Urothelium cell line (cell line): ENCODE measurements at places on chromosomes 11 and 22.
A peak's percentile ranks its signal among the peaks of the same experiment; 100 is the strongest.

- DNase-seq: no peak
Measured at GRCh38 chr11:8251616-8252295, 11.9 kb downstream of the LMO1 start.

GRCh38 chr11:122709039-122709760 is 53.7 kb downstream of the UBASH3B start:
- no peak for DNase-seq

DNA sequence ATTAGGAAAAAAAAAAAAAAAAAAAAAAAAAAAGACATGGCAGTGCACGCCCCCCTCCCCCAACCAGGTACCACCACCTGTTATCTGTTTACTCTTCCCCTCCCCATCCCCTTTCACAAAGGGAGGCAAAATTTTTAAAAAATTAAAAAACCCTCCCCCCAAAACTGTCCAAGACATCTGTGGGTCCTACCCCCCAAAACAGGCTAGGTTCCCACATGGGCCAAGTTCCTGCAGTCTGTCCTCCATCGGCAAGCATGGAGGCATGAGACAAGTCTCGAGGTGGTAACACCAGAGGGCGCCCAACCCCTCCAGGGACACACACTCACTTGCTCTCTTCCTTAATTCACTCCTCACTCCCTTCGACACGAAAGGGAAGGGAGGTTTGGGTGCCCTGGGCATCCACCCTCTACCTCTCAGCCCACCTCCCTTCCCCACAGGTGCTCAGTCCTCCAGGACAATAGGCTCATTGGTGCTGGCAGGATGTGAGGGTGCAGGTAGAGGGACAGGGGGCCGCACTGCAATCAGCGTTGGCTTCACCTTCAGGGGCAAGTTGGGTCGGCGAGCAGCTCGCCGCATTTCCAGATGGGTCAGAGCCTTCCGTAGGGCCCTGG is 2.2 kb upstream of the TUT1 start:
- DNase-seq: peak; percentile 54

DNA sequence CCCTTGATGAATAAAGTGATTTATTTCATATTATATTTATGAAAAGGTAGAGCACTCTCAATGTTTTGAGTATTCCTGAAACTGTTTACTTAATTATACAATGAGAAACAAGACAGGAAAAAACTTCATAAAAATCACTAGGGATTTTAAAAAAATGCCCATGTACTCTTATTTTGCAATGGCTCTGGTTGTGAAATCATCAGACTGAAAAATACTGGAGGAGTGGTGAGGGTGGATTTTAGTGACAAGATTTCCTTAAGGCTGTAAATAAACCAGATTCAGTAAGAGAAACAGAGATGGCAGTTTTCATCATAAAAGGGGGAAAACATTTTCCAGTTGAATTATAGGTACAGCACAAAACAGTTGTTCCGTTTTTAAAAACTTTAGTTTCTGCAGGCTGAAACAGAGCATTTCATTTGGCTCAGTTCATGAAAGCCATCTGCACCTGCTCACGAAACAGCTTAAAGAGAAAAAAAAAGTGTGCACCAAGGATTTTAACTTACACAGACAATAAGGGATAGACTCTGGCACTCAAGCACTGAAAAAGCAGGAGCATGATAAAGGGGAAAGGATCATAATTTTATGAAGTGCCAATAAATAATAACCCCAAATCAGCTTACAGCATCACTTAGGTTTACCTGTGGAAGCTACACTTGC is 100.7 kb downstream of the MAML2 start:
- no peak for DNase-seq

DNA sequence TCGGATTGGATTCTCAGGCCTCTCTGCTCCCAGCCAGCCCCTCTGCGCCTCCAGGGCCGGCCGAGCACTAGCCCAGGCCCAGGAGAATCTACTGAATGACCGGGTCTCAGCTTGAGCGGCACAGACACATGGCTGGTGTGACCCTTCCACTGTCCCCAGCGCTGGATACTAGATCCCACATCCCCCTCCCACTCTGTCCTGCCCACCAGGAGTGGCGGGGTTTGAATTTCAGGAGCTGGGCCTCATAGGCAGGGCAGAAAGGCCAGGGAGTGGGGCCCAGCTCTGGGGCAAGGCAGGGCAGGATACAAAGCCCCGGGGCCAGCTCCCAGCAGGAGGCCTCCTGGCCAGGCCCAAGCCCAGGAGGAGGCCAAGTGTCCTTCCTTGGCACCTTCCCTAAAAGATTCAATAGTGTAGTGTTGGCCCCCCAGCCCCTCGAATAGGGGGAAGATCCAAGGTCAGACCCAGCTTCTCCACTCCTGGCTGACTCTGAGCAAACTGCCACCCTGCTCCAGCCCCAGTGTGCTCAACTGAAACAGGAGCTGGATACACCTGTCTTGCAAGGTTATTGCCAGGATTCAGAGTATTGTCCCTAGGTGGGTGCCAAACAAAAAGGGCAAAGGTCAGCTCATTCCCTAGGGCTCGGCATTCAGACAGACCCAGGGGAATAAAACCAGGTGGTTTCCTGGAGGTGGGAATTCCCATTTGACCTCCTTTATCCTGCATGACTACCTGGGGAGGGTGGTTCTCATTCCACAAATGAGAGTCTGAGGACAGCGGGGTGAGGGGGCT is 22.5 kb upstream of the TCF20 start:
- DNase-seq: no peak

DNA sequence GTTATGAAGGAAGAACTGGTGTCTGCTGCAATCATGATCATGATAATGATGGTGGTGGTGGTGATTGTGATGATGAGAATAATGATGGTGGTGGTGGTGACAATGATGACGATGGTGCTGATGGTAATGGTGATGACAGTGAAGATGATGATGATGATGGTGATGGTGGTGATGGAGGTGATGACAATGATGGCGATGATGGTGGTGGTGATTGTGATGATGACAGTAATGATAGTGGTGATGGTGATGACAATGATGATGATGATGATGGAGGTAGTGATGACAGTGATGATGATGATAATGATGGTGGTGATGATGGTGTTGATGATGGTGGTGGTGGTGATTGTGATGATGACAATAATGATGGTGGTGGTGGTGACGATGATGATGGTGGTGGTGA is 52.8 kb upstream of the ANO1 start:
- no peak for DNase-seq

GRCh38 chr11:295351-296170 is 3.8 kb downstream of the IFITM5 start:
- no peak for DNase-seq

GRCh38 chr22:23070418-23071229 is at the start of gene GNAZ:
TSS of gene GNAZ (plus strand) at chr22:23070519. CDS start at chr22:23095696, 25,177 bp downstream.
- peak; percentile 76 for DNase-seq

DNA sequence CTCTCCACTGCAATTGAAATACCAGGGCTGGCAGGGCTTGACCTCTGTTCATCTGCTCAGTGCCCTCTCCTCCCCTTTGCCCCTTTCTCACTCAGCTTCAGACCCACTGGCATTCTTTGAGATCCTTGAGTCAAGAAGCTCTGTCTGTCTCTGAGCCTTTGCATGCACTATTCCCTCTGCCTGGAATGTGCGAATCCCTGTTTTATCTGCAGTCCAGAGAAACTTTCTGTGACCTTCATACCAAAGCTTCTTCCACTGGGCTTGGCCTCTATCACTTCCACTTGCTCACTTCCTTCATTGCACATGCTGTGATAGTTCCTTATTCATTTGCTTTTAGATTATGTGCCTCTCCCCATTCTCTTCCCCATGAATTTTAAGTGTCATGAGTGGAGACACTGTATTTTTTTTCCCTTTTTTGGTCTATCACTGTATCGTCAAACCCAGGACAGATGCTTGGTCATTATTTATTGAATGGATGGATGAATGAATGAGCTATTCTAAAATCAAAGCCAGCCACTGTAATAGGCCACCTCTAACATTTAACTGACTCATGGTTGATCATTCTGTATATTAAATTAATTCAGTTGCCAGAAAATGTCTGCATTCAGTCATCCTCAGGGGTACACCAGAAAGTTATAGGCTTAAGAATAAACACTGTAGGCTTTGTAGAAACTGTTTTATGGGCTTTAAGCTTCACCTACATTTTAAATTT is 88.7 kb upstream of the TIMP3 start:
- DNase-seq: no peak

GRCh38 chr22:48348855-48349254 is 1478.8 kb downstream of the BRD1 start:
- DNase-seq: no peak

DNA sequence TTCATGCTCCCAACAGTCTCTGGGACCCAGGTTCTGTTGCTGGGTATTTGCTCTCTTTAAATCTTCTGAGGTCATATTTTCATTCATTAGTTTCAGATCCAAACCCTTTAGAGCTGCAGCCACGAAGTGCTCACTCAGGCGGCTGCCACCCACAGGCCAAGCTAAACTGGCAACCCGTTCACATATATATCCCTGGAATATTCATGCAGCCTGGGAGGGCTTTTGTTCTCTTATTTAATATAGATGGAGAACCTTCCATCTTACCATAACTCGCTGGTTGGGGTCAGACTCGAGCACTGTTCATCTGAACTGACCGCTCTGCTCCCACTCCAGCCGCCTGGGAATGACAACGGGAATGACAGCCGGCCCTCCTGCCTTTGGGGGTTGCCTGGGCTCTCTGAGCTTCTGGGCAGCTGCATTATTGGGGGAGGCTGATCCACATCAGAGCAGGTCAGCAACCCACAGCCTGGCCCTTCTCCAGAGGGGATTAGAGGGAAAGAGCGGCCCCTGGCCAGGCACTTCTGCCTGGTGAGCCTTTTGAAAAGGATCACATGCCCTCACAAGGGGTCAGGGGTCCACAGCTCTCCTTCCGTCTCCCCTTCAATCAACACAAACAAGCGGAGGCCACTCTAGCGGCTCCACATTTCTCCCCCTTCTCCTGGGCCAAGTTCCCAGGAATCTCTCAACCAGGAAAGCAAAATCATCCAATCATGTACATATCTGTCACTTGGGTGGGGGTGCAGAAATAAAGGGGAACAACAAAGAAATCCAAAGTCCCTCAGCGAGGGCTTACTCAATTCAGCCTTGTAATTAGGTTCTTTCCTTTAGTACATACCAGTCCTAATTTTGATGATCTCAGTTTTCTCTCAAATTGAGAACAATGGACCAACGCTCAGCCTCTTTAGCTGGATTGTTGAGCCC is 11.8 kb downstream of the TMEM184B start:
- DNase-seq: no peak

DNA sequence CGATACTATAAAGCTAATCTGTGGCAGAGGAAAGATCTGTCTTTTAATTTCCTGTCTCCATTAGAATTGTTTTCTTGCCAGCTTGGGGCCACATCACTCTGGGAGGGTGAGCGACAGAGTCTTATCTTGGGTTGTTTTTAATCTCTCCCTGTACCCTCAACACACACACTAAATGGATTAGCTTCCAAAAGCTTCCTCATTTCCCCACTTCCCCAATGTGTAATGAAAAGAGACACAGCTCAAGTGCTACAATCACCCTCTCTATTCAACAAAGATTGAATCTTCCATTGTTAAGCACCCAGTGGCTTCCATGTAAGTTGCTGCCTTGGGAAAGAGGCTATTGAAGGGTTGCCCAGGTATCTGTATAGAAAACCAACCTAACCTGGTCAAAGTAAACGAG is 6.1 kb upstream of the ASCL3 start:
- no peak for DNase-seq

GRCh38 chr11:61626580-61627380 is 45.9 kb upstream of the SYT7 start:
- peak; percentile 78 for DNase-seq

DNA sequence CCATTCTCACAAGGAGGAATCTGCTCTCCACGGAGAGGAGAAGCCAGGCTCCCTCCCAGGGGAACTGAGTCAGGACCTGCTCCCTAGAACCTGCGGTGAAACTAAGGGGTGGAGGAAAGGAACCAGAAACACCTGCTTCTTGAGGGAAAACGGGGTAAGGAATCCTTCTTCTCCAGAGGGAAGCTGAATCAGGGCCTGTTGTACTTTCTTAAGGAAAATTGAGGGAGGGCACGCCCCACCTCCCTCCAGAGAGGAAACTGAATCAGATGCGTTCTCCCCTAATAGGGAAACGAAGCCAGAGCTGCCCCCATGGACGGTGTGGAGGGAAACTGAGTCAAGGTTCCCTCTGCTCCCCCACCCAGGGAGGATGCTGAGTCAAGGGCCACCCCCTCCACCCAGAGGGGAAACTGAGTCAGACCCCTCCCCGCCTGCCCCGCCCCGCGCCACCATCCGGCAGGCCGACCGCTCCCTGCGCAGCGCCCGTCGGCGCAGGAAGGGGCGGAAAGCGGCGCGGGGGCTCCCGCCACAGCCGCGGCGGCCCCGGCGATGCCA is 393 bp downstream of the RELA start:
- DNase-seq: no peak

- DNase-seq: no peak
Measured at GRCh38 chr22:43066134-43066533, 23.1 kb downstream of the TTLL1 start.

- DNase-seq: no peak
Measured at GRCh38 chr11:64746486-64746885, 2.5 kb upstream of the RASGRP2 start.

- peak; percentile 98 for DNase-seq
Measured at GRCh38 chr22:27107824-27108223, 450.4 kb downstream of the MIAT start.

DNA sequence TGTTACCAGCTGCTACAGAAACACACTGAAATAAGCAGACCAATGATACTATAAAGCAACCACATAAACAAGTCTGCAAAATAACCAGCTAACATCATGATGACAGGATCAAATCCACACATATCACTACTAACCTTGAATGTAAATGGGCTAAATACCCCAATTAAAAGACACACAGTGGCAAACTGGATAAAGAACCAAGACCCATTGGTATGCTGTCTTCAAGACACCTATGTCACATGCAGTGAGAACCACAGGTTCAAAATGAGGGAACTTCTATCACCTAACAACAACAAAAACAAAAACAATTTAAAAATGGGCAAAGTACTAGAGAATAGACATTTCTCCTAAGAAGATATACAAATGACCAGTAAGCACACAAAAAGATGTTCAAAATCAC is 89.9 kb downstream of the ARHGAP32 start:
- no peak for DNase-seq

- DNase-seq: no peak
Measured at GRCh38 chr22:43946384-43946667, 8.9 kb upstream of the SAMM50 start.

DNA sequence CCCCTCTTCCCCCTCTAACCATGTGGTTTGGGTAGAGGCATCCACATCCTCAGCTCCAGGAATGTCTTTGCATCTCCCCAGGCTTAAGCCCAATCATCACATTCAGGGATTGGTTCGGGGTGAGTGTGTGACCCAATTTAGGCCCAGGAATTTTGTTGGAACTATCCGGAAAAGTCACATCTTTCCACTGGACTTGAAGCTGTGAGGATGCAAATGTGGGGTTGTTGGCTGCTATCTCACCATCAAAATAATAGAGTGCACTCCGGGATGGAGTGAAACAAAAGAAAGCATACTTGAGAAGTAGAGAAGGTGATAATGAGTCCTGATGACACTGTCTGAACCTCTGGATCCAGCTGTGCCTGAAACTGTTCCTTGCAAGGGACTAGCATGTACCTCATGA is 33.8 kb upstream of the OLFML1 start:
- no peak for DNase-seq
